Sigmoid colon (tissue), 7 donors: ENCODE measurements at places on chromosomes 5 and 9. TPM values are rescaled to one million over a fixed set of nuclear protein-coding genes. Genes with fewer than 3 reads are reported as not detected.

Gene FBP2
- not detected for total RNA-seq

DNA sequence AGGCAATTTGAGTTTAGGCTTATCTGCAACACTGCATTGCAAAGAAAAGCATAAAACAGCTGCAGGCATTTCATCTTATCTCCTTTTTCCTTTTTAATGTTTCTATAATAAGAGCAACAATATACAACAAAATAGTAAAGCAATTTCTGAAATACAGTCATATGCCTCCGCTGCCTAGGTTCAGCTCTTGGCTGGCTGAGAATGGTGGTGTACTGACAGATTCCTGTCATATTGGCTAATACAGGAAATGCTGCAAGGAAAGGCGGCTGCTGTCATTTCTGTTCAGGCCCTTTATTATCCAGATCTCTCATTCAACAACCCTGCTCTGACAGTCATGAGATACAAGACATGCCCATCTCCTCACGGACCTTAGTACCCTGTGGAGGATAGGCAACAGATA is 677.0 kb downstream of the TAF11L14 start:
- H3K36me3 ChIP-seq: no peaks in the 10 kb centered on the region
- no peak for DNase-seq
- no peaks in the 10 kb centered on the region for H3K27me3 ChIP-seq
- H3K4me3 ChIP-seq: no peak overlapping the region
- no peaks in the 10 kb centered on the region for H3K4me1 ChIP-seq

DNA sequence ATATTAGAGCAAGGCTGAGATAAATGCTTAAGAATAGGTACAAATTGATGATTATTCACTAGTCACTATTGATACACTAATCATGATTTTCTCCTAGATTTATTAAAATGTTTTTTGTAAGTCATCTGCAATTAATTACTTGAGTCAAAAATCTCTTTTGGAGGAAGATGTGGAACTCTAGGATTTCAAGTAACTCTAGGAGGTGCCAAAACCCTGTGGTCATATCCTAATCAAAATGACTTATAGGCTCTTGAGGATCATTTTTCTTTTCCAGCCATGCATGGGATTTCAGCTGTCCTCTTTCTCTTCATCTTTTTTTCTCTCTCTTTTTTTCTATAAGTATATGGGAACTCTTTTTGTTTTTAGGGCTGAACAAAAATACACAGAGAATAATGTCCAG is 141.8 kb upstream of the CD180 start:
- H3K27me3 ChIP-seq: no peaks in the 10 kb centered on the region
- DNase-seq: no peak
- no peak overlapping the region for H3K27ac ChIP-seq
- H3K36me3 ChIP-seq: no peaks in the 10 kb centered on the region
- H3K4me3 ChIP-seq: no peak overlapping the region

DNA sequence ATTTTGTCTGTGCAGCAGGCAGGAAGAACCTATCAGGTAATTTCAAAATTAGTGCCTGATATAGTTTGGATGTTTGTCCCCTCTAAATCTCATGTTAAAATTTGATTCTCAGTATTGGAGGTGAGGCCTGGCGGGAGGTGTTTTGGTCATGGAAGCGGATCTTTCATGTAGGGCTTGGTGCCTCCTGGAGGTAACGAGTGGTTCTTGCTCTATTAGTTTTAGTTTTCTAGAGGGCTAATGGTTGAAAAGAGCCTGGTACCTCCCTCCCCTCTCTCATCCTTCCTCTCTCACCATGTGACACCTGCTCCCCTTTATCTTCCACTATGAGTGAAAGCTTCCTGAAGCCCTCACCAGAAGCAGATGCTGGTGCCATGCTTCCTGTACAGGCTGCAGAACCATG is 106.3 kb downstream of the DRD1 start:
- H3K27ac ChIP-seq: no peak overlapping the region
- no peaks in the 10 kb centered on the region for H3K27me3 ChIP-seq
- no peaks in the 10 kb centered on the region for H3K36me3 ChIP-seq

DNA sequence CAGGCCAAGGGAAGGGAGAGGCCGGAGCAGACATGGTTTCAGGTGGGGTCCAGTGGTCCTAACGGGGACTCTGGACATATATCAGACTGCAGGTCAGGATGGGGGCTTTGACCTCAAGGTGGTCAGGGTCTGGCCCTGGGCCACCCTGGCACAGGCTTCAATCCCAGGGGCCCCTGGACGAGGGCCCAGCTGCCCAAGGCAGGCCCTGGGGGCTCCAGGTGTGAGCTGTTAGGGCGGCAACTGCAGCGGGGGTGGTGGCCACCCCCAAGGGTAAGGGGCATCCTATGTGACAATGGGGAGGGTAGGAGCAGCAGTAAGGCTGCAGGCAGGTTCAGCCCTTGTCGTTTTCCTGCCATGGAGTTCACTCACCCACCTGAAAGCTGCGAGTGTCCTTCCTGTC is 45.4 kb upstream of the CLPTM1L start:
- H3K4me3 ChIP-seq: no peak overlapping the region
- no peaks in the 10 kb centered on the region for H3K36me3 ChIP-seq
- H3K27ac ChIP-seq: no peak overlapping the region

DNA sequence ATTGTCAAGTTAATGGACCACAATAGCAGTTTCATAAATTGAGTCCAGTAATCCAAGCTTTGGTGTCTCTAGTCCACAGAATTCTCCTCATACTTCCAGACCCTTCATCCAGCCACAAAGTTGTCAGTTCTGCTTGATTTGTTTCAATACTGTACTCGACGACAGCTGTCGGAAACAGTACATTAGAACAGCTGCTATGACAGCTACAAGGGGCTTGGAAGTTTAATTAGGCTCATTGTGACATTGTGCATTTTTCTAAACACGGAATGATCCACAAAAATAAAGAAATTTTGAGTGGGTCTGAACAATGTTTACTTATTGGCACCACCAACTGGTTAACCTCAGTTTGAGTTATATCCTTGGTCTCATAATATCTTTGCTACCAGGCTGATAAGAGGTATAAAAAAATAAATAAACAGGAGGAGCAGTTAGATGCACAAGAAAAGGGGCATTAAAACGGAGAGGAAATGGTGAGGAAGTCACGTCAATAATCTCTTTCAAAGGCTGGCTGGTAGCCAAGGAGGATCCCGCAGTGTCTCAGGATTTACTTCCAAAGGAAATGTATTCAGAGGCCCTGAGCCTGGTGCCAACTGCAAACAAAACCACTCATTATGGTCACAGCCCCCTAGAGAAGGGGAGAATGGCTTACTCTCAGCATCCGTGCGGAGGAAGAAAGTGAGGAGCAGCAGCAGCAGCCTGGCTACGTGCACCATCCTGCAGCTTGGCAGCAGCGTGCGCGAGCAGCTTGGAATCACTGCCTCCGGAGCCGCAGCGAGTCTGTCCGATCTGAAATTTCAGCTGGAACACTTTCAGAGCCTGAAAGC is 933.8 kb upstream of the DMAC1 start:
- no peaks in the 10 kb centered on the region for H3K27me3 ChIP-seq
- no peaks in the 10 kb centered on the region for H3K36me3 ChIP-seq
- no peaks in the 10 kb centered on the region for H3K4me1 ChIP-seq
- H3K4me3 ChIP-seq: peak overlapping the region; percentile 18
- DNase-seq: no peak
